Hepatocyte (in vitro differentiated cells): ENCODE measurements at places on chromosomes 7 and 10. TPM values are rescaled to one million over a fixed set of nuclear protein-coding genes. Genes with fewer than 3 reads are reported as not detected.

ANXA8L1 gene
- 70.7 and 110 TPM in 2 replicates for polyA plus RNA-seq

NKX6-2 gene
- polyA plus RNA-seq = 4.9 and 5.0 TPM in 2 replicates

PON1 gene
- 42.2 and 62.3 TPM in 2 replicates for polyA plus RNA-seq

SLC39A12 gene
- polyA plus RNA-seq = not detected in 2 replicates

TPK1 gene
- 8.7 TPM in 2 replicates for polyA plus RNA-seq

STOX1 gene
- polyA plus RNA-seq = 1.6 and 3.7 TPM in 2 replicates

SPDYE16 gene
- 1.1 and 1.5 TPM in 2 replicates for polyA plus RNA-seq

WNT8B gene
- not detected in 2 replicates for polyA plus RNA-seq

EIF4EBP2 gene
- polyA plus RNA-seq = 37.4 and 43.1 TPM in 2 replicates

PITX3 gene
- 0.52 and 0.79 TPM in 2 replicates for polyA plus RNA-seq

SPDYE2 gene
- 2.4 and 3.7 TPM in 2 replicates for polyA plus RNA-seq

NME8 gene
- polyA plus RNA-seq = 0.23 TPM in 1 of 2 replicates, not detected in the other

CLRN3 gene
- polyA plus RNA-seq = 13.5 and 21.5 TPM in 2 replicates

UCMA gene
- not detected in 2 replicates for polyA plus RNA-seq

FAM25A gene
- 0.57 TPM in 1 of 2 replicates, not detected in the other for polyA plus RNA-seq

PILRA gene
- polyA plus RNA-seq = 1.1 and 3.0 TPM in 2 replicates

CYP2E1 gene
- 0.47 TPM in 1 of 2 replicates, not detected in the other for polyA plus RNA-seq

TBRG4 gene
- 54.3 and 54.6 TPM in 2 replicates for polyA plus RNA-seq

FFAR4 gene
- 0.04 and 0.53 TPM in 2 replicates for polyA plus RNA-seq

BAIAP2L1 gene
- 25.4 and 33.7 TPM in 2 replicates for polyA plus RNA-seq

ZSCAN25 gene
- polyA plus RNA-seq = 8.4 and 11.4 TPM in 2 replicates

KAZALD1 gene
- 18.2 and 19.5 TPM in 2 replicates for polyA plus RNA-seq
